ENCODE measurements at places on chromosomes 16 and 17.

GRCh38 chr17:48484850-48485249, 46.0 kb downstream of the HOXB1 start:
- DNase-seq = no peak

DNA sequence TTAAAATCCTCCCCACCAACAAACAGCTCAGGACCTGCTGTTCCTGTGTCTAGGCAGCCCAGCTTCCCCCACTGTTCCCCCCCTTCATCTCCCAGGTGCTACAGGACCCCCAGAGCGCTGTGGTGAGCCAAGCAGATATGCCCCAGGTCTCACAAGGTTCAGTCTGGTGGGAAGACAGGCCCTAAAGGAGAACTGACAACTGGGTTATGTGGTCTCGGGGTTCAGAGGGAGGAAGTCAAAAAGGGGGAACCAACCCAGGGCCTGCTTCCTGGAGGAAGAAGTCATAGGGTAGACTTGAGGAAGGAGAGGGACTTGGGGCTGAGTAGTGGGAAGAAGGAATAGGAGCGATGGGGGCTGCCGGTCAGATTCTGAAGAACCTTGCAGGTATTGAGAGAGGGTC, 2.6 kb downstream of the RIPOR1 start:
- DNase-seq = no peak

GRCh38 chr17:18933102-18934058, 18.6 kb upstream of the SLC5A10 start:
- no peak for DNase-seq

DNA sequence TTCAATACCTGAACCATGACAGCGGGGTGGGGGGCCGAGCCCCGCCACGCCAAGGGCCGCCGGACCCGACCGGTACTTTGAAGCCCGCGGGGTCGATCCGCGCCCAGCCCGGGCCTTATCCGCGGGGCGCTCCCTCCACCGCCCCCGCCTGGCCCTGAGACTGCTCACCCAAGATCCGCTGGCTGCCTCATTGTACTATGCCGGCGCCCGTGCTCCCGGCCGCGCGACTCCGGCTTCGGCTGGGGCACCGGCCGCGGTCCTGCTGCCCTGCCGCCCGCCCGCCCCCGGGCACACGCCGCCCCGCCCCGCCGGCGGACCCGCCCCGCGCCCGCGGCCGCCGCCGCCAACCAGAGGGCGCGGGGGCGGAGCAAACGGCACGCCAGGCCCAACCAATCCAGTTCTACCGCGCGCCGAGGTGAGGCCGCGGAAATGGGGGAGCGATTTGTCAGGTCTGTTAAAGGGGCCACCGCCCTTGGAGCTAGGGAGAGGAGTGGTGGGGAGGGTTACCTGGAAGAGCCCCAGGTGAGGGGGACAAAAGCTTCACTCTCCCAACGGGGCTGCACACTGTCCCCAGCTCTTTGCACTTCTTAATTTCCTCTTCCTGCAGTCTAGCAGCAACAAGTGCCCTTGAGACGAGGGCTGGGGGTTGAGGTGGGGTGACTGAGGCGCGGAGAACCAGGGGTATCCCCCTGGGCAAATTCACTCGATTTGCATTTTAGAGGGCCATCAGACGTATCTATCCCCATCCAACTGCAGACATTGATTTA, at the start of gene TEX2:
TSS of gene TEX2 (minus strand) at position 261 of the 767 bp plus-strand sequence. CDS start 49,043 bp downstream, outside the sequence.
- DNase-seq = peak; percentile 87

GRCh38 chr17:27333410-27333980, 39.6 kb downstream of the WSB1 start:
- DNase-seq = no peak

- no peak for DNase-seq
Measured at GRCh38 chr17:2215616-2216364, 87.8 kb downstream of the SMG6 start.

GRCh38 chr17:63399856-63400255, 46.2 kb downstream of the CYB561 start:
- no peak for DNase-seq

DNA sequence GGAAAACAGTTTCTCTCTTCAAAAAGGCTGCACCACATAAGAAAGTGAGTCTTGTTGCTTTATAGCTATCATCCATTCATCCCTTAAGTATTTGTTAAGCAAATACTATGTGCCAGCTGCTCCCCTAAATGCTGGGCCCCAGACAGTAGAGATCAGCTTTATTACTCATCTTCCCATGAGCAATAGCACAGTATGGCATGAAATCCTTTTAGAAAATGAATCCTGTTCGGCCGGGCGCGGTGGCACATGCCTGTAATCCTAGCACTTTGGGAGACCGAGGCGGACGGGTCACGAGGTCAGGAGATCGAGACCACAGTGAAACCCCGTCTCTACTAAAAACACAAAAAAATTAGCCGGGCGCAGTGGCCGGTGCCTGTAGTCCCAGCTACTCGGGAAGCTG, 99.5 kb downstream of the MYO1D start:
- DNase-seq = no peak

DNA sequence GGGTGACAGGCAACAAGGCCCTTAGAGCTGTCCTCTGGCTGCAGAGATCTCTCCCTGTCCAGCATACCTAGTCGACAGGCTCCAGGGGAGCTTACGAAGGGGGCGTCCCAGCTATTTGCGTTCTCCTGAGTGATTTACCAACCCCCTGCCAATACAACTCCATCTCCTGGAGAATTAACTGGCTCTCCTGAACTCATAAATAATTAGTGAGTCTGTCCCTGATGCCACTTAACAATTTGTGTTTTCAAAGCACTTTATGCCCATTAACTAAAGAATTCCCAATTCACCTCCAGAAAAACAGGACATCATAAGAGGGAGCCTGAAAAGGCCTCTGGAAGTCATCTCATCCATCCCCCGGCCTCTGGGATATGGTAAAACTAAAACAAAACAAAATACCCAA, 26.7 kb downstream of the SDK2 start:
- DNase-seq = no peak

- no peak for DNase-seq
Measured at GRCh38 chr17:44007346-44008204, 3.2 kb downstream of the NAGS start.

GRCh38 chr16:27762441-27762840, 212.5 kb downstream of the KATNIP start:
- DNase-seq = no peak
